ENCODE measurements at places on chromosomes 16 and 17.

GRCh38 chr16:72856797-72857196 lies 191.1 kb downstream of the ZFHX3 start:
- no peak for DNase-seq

GRCh38 chr16:71439523-71439922 lies 2.3 kb downstream of the TLE7 start:
- no peak for DNase-seq

GRCh38 chr17:75832164-75832651 lies 12.0 kb downstream of the UNC13D start:
- peak; percentile 48 for DNase-seq

- DNase-seq = no peak
These were observed 8.0 kb upstream of the ZNF469 start for GRCh38 chr16:88374736-88375135.

GRCh38 chr16:68396481-68396880 lies 51.8 kb downstream of the SMPD3 start:
- DNase-seq = no peak

DNA sequence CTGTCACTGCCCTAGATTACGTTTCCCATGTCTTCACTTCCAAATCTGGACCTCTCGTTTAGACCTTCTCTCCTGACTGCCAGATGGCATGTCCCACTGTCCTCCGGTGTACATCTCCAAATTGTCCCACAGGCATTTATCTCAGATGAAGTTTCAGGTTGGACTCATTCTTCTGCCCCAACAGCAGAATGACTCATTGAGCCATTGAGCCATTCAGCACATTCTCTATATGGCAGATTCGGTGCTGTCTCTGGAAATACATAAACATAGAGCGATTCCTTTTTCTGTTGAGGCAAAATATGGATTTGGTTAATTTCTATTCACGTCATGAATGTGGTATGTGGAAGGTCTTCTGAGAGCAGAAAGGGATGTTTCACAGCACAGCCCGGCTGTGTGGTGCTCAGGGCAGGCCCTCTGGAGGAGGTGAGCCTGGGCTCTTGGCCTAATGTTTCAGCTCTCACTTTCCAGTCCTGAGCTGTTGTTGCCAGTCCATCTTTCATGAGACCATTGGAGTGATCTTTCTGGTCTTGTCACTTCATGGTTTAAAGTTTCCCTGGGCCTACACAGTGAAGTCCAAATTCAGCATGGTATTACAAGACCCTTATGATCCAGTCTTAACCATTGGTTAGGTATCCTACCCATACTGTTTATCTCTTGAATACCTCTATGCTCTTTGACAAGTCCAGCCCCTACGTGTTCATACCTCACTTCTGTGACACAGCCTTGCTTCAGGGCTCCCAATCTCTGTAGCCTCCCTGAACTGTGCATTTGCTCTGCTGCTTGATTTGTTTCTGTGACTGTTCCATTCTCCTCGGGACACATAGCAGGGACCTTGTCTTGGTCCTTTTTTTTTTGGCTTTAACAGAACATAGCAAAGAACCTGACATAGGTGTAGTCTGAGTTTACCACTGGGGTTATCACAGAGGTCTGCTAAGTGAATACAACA lies 15.9 kb downstream of the HAPSTR1 start:
- DNase-seq = no peak

DNA sequence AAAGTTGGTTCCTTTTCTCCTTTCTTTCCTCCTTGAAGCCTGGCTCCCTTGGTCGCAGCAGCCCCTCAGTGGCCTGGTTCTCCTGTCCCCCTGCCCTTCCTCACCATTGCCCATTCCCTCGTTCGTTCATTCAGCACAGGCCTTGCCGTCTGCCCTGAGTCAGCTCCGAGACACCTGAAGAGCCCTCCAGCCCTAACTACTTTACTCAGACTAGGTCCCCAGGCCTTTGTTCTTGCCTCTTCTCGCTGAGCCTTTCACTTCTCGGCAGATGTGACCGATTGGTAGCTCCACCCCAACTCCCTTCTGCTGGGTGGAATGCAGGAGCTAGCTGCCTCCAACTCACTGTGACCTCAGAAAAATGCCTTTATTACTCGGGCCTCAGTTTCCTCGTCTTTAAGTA lies 7.0 kb upstream of the ADAM11 start:
- no peak for DNase-seq

- DNase-seq = no peak
These were observed 2.5 kb upstream of the MRPS23 start for GRCh38 chr17:57852092-57852954.

- DNase-seq = no peak
These were observed 1.7 kb downstream of the ARHGAP27 start for GRCh38 chr17:45430738-45431530.

GRCh38 chr16:84514295-84514873 lies 9.9 kb upstream of the MEAK7 start:
- DNase-seq = peak; percentile 14

DNA sequence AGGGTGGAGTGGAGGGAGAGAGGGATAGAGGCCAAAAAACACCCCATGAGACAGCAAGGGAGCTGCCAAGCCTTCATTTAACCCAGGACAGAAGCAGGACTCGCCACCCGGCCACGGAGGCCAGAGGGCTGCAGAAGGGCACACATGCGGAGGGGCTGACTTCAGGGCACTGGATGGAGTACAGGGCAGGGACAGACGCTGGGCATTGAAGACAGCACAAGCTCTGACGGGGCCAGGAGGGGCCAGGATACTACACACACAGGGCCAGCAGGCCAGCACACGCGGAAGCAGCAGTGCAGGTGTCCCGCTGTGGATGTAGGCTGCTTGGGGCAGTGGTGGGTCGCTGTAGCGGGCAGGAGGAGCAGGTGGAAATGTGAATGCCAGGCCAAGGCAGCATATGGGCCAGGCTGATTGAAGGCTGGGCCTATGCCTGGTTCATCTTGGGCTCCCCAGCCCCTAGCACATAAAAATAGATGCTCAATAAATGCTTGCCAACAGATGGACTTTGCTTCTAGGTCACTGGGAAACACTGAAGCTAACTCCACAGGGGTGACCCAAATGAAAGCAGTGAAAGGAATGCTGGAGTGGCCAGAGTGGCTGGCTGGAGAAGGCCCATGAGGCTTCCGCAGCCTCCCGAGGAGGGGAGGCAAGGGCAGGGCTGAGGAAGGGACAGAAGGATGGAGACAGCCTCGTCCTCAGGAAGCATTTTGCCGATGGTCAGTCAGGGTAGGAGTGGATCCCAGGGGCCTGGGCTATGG lies 61.6 kb downstream of the GNA13 start:
- no peak for DNase-seq

DNA sequence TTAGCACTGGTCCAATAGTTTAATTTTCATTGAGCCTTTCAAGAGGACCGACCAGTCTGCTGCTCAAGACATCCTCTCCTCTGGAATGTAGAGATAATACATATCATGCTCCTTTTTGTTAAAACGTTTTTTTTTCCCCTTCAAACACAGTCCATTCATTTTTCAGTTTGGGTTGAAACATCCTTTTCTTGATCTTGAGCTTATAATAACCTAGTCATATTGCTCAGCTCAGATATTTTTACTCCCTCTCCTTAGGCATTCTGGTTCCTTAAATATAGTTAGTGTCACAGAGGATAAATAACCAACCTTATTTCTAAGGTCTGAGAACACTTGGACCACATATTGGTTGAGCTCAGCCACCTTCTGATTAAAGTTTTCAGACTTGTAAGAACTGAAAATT lies 12.8 kb downstream of the ANKRD40CL start:
- no peak for DNase-seq

GRCh38 chr17:48740537-48740936 lies 12.0 kb upstream of the HOXB13 start:
- DNase-seq = no peak

- no peak for DNase-seq
These were observed 51.4 kb upstream of the STAC2 start for GRCh38 chr17:39277110-39277509.

DNA sequence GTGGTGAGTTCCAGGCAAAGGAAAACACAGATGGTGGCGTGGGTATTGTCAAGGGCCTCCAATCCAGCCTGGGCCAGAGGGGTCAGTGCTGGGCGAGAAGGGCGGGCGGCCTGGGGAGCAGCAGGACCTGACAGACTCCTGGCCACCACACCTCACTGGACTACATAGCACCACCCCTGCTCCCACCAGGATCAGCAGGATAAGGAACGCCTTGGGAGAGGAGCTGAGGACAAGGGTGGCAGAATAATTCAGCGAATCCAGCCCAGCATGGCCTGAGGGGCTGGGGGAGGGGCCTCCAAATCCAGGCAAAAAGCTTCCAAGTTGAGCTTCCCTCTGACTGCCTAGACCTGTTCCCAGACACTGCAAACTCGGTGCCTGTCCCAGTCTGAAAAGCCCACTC lies 6.5 kb downstream of the DLX4 start:
- no peak for DNase-seq

- DNase-seq = no peak
These were observed 50.2 kb downstream of the ANKFN1 start for GRCh38 chr17:56203430-56203829.

DNA sequence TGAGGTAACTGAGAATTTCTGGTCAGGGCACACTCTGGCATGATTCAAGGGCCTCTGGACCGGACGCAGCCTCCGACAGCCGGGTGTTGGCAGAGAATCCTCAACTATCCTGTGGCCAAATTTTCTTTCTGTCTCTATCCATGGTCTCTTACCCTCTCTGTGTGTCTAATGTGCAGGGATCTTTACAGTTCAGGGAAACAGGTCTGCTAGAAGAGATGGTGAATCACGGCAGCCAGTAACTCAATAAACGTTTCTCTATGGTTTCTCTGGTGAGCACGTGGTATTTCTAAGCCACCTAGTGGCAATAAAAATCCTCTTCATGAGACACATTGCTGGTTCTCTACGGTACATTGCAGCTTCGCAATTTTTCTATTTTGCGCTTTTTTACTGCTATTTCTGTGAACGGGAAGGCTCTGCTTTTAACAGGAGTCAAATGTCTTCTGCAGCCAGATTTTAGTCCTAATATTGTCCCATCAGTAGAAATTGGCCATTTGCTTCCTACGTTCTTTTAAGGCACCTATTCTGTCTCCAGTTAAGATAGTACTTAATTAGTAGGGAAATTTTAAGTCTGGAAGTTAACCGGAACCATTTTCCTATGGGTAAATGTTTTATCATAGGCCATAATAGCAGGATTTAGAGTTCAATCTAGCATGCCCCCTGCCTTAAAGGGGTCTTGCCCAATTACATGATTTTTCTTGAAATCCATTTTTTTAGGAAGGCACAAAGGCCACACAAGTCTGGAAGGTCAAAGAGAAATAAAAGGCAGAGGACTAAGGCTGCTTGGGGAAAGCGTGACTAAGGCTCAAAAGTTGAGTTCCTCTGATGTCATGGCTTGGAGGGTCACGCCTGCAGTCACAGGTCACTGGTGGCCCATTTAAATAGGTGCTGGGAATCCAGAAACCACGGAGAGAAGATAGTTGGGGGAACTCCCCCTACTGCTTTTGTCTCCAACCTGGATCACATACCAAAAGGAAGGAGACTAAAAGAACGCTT lies 31.5 kb downstream of the QPRT start:
- DNase-seq = no peak

DNA sequence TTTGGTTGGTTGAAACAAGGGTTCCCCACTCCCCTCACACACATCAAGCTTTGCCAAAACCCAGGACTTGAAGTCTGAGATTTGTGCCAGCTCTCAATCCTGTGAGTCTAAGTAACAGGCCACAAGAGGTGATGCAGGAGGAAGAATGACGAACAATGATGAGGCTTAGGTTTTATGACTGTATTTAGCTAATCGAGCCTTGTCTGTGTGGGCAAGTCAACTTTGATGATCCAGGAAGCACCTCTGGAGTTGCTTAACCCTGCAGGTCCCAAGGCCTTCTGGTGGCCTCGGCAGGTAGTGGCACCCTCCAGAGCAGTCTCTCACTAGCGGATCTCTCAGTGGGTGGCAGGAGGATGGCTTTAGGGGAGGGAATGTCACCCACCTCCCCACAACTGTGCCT lies 28.7 kb downstream of the CDK5RAP3 start:
- DNase-seq = no peak

- DNase-seq = no peak
These were observed 66.6 kb upstream of the AXIN2 start for GRCh38 chr17:65627891-65628643.

- DNase-seq = no peak
These were observed 190.2 kb downstream of the IRX5 start for GRCh38 chr16:55120826-55121225.

- no peak for DNase-seq
These were observed 22.7 kb downstream of the NXN start for GRCh38 chr17:956905-957304.

DNA sequence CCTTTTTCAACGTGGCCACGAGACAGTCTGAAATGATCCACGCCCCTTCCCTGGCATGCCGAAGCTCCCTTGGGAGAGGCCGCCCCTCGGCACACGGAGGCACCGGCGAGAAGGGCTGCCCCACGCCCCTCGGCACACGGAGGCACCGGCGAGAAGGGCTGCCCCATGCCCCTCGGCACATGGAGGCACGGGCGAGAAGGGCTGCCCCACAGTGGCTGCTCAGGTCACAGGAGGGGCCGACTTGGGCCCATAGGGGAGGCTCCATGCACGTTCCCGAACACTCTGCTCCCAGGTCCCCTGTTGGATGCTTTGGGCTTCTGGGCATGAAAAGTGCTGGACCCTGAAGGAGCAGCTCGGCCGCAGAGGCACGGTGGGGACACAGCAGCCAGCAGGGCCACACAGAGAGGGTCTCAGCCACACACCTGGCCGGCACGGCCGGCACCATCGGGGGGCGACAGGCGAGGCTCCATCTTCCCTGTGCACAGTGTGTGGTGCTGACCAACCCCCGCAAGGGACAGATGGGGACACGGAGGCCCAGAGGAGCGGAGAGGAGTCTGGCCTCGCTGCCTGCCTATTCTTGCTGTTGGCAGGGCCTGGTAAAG lies 42.8 kb downstream of the CBFA2T3 start:
- DNase-seq = no peak

- no peak for DNase-seq
These were observed 9.7 kb downstream of the CA4 start for GRCh38 chr17:60159479-60159866.
